Thymus (tissue), 14 donors: ENCODE measurements at places on chromosomes 11 and 22. TPM values are rescaled to one million over a fixed set of nuclear protein-coding genes. Genes with fewer than 3 reads are reported as not detected.

DNA sequence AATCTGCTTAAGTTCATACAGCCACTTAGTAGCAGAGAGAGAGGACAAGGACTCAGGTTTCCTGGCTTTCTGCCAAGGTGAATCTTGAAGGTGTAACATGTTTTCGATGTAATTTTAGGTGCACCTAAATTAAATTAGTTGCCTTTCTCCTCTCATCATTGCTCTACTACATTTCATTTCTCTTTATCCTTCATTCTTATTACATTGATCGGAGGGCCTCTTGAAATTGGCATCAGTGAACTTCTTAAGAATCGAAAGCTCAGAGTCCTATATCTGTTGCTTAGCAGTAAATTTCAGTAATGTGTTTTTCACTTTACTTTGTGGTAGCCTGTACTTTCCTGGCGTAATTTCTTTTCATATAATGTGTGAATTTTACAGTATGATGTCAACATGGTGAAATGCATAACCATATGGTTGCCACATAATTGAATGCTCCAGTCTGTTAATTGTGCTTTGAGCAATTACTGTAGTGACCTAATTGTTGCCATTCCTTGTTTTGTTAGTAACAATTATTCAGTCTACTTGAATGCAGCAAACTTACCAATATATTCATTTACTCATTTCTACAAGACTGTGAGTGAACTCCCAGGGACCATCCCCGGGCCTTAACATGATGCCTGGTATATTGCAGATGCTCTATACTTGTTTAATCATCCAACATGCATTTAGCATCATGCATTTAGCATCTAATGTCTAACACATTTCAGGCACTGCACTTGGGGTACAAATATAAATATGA, 138.1 kb downstream of the MAML2 start:
- H3K27me3 ChIP-seq = no peaks in the 10 kb centered on the region
- H3K36me3 ChIP-seq = no peaks in the 10 kb centered on the region
- H3K4me3 ChIP-seq = no peak overlapping the region
- DNase-seq = no peak

GRCh38 chr11:110249066-110249465, 47.3 kb downstream of the RDX start:
- H3K36me3 ChIP-seq = peaks cover 7% of the 10 kb centered on the region
- no peak overlapping the region for H3K27ac ChIP-seq
- peak; percentile 3 for DNase-seq
- H3K4me3 ChIP-seq = no peak overlapping the region
- no peaks in the 10 kb centered on the region for H3K27me3 ChIP-seq
- no peaks in the 10 kb centered on the region for H3K4me1 ChIP-seq

- H3K36me3 ChIP-seq = no peaks in the 10 kb centered on the region
- no peak for DNase-seq
- H3K4me1 ChIP-seq = no peaks in the 10 kb centered on the region
- H3K27ac ChIP-seq = no peak overlapping the region
Measured at GRCh38 chr11:117442869-117443239, 115.2 kb downstream of the CEP164 start.

DNA sequence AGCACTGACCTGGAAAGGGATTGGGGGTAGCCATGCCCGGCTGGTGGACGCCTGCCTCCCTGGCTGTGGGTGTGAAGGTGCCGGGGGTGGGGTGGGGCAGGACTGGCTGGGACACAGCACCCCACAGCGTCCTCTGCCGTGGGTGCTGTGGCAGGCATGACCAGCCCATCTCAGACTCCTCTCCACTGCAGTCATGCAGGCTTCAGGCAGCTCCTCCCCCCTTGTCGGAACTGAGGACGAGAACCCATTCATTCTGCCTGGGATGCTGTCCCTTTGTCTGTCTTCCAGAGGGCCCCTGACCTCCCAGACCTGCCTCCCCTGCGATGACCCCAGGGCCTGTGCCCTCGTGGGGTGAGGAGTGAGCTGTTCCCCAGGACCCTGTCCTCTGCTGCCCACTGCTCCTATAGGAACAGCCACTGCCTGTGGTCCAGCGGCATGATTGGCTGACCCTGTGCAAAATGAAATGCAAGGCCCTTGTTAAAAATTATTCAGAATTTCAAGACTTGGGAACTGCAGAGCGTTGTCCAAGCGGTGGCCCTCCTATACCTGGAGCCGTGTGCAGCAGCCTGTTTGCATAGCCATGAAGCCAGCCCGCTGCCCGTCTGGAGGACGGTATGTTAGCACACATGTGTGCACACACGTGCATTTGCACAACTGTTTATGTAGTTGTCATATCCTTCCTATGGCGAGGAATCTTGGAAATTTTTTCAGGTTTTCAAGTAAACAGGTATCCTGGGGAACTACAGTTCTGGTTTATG, 1122.3 kb downstream of the BRD1 start:
- H3K36me3 ChIP-seq = no peaks in the 10 kb centered on the region
- H3K4me1 ChIP-seq = no peaks in the 10 kb centered on the region
- no peak overlapping the region for H3K27ac ChIP-seq
- no peak overlapping the region for H3K4me3 ChIP-seq
- no peaks in the 10 kb centered on the region for H3K27me3 ChIP-seq
- no peak for DNase-seq

- DNase-seq = no peak
- H3K36me3 ChIP-seq = no peaks in the 10 kb centered on the region
- no peak overlapping the region for H3K4me3 ChIP-seq
- no peaks in the 10 kb centered on the region for H3K4me1 ChIP-seq
- no peaks in the 10 kb centered on the region for H3K27me3 ChIP-seq
Measured at GRCh38 chr11:90639461-90639993, 416.7 kb upstream of the CHORDC1 start.

DNA sequence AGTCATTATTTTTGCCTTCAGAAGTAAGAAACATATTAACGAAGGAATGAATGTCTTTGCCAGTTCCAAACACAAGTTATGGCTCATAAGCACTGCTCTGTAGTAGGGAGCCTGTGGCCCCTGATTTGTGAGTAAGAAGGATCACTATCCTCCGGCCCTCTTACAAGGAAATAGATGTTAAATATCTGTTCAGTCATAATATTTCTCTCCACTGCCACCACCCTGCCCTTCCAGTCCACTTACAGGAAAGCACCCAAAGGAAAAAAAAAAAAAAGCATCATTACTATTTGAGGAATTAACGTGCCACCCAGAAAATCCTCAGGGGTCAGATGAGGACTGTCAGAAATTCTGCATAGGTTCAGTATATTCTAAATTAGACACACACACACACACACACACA, 123.4 kb downstream of the ETS1 start:
- H3K27me3 ChIP-seq = no peaks in the 10 kb centered on the region
- peaks cover 100% of the 10 kb centered on the region for H3K36me3 ChIP-seq
- peaks cover 69% of the 10 kb centered on the region for H3K4me1 ChIP-seq
- DNase-seq = no peak
- no peak overlapping the region for H3K4me3 ChIP-seq
- no peak overlapping the region for H3K27ac ChIP-seq

BIRC3 gene
- 73.7 TPM for polyA plus RNA-seq

CAPRIN1 gene
- polyA plus RNA-seq = 98.1 TPM

- H3K4me1 ChIP-seq = no peaks in the 10 kb centered on the region
- no peak overlapping the region for H3K4me3 ChIP-seq
- H3K27ac ChIP-seq = no peak overlapping the region
- no peak for DNase-seq
Measured at GRCh38 chr11:2549876-2550605, 105.2 kb downstream of the KCNQ1 start.

DNA sequence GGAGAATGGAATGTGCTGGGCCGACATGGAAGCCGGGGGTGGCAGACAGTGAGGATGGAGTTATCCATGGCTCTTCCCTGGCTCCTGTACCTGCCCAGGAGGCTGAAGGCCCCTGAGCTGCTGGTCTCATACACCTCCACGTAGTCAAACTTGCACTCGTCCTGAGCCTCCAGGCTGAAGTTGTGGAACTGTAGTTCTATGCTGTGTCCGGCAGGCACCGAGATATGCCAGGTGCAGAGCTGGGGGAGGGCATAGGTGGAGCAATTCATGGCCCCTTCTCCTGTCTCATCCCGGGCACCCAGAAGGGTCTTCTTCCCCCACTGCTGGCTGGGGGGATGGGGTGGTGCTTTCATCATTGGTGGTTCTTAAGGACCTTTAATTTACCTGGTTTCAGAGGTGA, 2.8 kb downstream of the MFRP start:
- no peak overlapping the region for H3K27ac ChIP-seq
- H3K36me3 ChIP-seq = no peaks in the 10 kb centered on the region
- H3K4me1 ChIP-seq = peaks cover 4% of the 10 kb centered on the region
- H3K27me3 ChIP-seq = peaks cover 88% of the 10 kb centered on the region
- DNase-seq = no peak

DNA sequence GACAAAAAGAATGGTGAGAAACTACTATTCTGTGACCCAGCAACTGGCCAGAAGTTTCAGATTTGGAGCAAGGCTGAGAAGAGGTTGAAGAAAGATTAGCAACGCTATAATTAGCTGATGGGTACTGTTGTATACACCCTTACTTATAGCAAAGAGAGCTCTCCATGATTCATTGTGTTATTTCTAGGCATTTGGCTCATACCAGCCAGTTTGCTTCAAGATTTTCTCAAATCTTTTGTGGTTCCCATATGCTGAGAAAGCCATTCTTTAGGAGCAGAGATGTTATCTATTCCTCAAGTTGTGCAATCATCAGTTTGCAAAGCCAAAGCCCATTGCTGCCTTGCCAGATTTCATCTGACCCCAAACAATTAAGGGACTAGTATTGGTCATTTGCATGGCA, 179.4 kb downstream of the ETS1 start:
- H3K36me3 ChIP-seq = no peaks in the 10 kb centered on the region
- H3K27ac ChIP-seq = no peak overlapping the region
- H3K27me3 ChIP-seq = no peaks in the 10 kb centered on the region
- H3K4me1 ChIP-seq = peaks cover 6% of the 10 kb centered on the region
- DNase-seq = no peak

DNA sequence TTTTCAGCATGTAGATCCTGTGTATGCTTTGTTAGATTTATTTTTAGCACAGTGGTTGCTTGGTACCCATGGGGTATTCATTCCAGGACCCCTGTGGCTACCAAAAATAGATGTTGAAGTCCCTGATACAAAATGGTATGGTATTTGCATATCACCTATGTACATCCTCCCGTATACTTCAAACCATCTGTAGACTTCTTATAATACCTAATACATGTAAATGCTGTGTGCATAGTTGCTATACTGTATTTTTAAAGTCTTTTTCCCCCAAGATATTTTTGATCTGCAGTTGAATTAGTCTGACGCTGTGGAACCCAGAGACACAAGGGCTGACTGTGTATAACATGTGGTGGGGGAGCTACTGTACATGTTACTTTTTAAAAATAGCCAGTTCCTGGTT, 101.1 kb downstream of the ATXN10 start:
- DNase-seq = no peak
- H3K27me3 ChIP-seq = no peaks in the 10 kb centered on the region

SCUBE1 gene
- polyA plus RNA-seq = 0.30 TPM
